ENCODE measurements at places on chromosomes 12 and 14.
A peak's percentile ranks its signal among the peaks of the same experiment; 100 is the strongest.

GRCh38 chr14:100825713-100826331, at the start of gene MEG3:
MEG3 (plus strand) TSS chr14:100826118.
- no peak for DNase-seq

- DNase-seq, result no peak
Measured at GRCh38 chr12:31280183-31280582, 45.8 kb downstream of the SINHCAF start.

- DNase-seq, result peak; percentile 44
Measured at GRCh38 chr12:108568338-108569154, 6.2 kb downstream of the ISCU start.

DNA sequence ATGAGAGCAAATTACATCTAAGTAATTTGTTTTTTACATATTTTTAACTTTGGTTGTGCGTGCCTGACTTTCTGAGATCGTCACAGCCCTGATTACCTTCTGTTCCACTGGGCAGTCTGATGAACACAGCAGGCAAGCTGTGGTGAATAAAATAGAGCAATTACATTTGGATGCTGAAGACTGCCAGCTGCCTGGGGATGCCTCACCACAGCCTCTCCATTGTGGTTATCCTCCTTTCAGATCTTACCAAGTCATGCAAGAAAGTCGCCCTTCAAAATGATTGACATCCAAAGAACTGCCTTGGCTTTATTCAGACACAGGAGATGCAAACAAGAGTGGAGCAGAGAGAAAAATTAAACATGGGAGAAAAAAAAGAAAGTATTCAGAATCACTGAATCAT, 456.6 kb upstream of the TMPO start:
- DNase-seq, result no peak

DNA sequence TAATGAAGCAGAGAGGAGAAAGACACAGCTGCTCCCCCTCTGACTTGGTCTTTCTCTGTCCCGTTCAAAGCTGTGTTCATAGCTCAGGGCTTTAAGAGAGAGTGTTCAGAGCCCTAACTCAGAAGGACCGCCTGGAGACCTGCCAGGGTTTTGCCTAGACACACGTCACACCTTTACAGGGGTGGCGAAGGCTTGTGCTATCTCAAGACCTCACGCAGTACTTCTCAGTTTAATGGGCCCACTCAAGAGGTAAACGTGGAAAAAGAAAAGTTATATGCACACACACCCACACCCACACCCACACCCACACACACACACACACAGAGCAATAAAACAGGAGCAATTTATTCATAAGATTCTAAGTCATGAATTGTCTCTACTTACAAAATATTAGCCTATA, 374.3 kb downstream of the C12orf75 start:
- DNase-seq, result no peak

DNA sequence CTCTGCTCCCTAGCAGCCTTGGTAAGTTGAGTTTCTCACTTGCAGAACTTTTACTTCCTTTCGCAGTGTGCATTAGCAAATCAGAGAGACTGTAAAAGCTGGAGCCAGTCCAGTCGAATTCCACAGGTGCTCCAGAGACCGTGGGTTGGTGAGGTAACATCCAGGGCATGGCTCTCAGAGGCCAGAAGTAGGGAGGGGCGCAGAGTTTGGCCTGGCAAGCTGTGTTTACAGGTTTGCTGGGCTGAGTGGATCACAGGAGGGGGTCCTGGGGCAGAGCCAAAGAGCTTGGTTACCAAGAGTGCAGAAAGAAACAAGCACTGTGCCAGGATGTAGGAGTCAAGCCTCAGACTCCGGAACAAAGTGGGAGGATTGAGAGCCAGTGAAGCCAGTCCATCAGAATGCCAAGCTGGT, 10.2 kb upstream of the BHLHE41 start:
- no peak for DNase-seq

DNA sequence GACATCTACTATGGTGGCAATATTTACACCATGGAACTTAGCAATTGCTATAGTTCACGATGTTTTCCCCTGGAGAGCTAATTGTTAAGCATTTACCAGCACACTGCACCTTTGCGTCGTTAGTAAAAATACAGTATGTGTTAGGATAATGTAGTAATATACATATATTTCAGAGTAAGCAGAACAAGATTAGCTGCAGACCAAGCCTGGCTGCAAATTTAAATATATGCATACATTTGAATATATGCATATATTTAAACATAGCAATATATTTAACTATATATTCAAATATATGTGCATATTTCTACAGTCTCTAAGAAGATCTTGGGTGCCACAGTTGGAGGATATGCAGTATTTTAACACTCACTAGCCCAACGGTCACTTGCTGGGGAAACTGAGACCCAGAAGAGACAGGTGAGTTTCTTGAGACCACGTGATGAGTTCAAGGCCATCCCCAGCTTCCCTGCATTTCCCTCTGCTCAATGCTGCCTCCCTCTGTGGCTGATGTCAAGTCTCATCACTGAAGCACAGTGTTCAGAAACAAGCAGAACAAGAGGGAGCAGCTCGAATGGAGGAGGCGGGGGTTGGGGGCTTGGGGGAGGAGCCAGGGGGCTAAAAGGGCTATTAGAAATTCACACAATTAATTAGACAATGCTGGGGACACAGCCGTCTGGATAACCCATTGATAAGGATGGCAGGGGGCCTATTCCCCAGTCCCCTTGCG, 708.0 kb downstream of the MED13L start:
- DNase-seq, result no peak

DNA sequence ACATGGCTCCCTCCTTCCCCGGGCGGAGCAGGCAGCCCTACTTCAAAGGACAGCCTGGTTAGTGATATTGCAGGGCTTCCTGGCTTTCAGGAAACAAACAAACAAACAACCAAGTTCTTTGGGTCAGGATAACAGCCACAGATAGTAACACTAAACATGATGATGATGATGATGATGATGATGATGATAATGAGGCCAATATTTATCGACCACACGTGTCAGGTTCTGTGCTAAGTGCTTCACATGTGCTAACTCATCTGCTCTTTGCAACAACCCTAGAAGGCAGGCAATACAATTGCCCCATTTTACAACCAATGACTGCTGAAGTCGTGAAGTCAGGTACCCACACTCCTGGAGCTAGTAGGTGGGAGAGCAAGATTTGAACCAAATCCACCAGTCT, 44.1 kb upstream of the TBX5 start:
- DNase-seq, result no peak

DNA sequence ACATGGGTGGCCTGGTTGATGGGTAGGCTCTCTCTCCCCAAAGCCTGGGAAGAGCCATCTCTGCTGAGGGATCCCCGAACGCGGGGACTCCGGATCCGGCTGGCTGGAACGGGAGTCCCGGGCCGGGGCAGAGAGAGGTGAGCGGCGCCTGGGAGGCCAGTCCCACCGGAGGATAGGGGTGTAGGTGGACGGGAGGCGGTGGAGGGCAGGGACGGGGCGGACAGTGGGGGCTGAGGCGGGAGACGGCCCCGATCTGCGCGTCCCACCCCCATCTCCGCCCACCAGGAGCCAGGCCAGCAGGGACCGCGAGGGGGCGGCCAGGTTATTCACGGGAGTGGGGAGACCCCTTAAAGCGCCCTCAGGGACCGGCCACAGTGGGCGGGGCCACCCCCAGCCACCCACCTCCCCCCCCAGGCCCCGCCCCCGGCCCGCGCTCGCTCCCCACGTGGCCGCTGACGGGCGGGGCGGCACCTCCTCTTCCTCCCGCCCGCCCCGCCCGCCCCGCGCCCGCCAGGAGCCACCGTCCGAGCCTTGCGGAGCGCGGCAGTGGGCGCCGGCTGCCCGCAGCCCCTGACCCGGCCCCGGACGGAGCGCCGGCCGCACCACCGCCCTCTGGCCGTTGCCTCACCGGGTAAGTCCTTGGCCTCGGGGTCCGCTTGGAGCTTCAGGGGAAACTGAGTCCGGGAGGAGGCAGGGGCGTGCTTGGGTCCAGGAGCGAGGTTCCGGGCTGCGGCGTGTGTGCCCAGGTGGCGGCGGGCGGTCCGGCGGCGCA, at the start of gene INF2:
Gene INF2, plus strand, starts transcription at position 510 of the 772 bp plus-strand sequence. CDS start 11,748 bp downstream, outside the sequence.
- DNase-seq, result peak; percentile 49

DNA sequence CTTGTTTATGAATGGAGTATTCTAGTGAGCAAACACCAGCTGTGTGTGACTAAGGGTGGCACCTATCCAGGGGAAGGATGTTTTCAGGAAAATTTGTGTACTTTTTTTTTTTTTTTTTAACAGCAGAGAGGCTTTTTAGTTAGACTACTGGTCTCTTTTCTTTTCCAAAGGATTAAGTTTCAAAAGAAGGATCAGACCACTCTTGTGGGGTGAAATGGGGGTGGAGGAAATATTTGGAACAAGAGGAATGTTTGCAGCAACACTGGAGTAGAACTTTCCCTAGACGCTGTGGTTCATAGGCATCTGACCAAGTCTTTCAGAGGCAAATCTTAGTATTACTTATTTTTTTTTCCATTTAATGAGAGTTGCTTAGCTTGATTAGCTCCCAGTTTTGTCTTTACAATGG, 21.1 kb downstream of the NUBPL start:
- no peak for DNase-seq

GRCh38 chr14:60206837-60207533, 41.8 kb upstream of the DHRS7 start:
- no peak for DNase-seq

GRCh38 chr12:3571724-3572123, 80.7 kb downstream of the PRMT8 start:
- no peak for DNase-seq

- DNase-seq, result no peak
Measured at GRCh38 chr14:61836184-61836583, 74.0 kb downstream of the SNAPC1 start.

DNA sequence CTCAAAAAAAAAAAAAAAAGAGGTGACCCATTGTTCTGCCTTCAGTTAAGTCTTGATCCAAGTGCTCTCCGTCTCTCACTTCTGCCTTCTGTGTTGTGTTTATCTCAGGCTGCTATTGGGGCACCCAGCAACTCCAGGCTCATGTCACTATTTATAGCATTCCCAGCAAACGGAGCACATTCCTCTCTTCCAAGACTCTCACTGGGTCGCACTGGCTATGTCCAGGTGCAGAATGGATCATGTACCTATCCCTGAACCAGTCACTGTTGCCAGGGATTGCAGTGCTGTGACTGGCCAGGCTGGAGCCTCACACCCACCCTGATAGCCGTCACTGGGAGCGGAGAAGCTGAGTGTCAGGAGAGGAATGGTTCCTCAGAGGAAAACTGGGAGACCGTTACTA, 31.2 kb downstream of the RHOF start:
- DNase-seq, result no peak

DNA sequence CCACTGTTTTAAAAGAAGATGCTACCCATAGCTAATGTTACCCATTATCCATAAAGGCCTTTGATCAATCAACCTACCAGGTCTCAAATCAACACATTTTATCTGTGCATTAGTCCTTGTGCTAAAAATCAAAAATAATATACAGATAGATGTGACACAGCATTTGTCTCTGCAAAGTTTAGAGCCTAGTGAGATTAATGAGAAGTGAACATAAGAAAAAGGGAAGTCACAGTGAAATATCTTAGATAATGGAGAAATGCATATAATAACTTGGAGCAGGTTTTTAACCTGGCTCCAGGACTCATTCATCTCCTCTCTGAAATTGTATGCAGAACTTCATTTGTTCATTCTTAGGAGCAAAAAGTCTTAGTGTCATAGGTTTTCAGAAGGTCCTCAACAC, 7.2 kb downstream of the PDE3A start:
- no peak for DNase-seq

DNA sequence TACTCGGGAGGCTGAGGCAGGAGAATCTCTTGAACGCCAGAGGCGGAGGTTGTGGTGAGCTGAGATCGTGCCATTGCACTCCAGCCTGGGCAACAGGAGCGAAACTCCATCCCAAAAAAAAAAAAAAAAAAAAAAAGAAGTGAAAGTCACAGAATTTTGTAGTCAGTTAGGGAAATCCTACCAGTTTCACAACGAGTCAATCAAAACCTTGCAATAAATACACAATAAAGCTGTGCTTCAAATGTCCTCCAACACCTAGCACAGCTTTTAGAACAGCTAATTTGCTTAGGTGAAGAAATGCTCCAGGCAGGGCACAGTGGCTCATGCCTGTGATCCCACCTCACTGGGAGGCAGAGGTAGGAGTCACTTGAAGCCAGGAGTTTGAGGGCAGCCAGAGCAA, 112.8 kb upstream of the ATF7IP start:
- no peak for DNase-seq

DNA sequence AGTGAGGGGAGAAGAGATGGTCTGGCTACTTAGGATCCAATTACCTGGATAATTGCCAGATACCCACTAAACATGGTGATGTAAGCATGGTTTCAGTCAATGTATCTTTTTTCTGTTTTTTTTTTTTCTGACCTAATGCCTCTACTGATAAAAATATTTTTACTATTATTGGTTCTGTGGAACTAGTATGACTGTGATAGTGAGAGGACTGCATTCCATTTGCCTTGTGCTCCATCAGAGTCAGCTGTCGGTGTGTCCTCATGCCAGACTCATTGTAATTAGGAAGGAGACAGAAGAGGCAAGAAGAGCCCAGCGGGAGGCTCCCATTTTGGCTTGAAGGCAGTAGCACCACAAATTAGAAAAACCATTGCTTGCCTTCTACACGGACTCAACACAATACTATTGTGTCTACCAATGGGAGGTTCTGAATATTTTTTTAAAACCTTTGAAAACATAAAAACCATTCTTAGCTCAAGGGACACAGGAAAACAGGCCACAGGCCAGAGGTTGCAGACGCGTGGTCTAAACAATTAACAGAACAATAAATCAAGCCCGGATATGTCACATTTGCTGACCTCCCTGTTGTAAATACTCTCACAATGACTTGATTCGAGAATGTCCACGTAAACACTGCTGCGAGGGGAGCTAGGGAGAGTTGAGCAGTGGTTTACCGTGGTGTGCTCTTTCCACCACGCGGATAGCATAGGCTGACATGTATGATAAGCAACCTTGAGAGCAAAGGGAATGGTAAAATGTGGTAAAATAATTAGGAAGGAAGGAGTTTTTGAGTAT, 13.5 kb upstream of the DCP1B start:
- no peak for DNase-seq

DNA sequence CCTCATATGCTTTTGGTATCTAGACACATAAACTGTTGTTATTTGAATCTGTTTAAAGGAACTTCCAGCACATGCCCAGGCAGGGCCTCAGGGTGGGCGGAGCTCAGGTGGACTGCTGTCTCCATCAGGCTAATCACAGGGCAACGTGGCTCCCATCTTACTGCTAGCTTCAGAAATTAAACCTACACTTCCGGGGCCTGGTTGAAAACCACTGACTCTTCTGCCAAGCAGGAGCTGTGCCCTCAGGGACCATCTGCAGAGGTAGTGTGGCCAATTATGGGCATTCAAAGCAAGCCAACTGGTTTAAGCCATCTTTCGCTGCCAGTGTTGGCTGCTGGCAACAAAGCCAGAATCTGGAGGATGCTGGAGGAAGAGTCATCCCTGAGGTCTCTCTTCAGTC, 97.5 kb downstream of the TMX1 start:
- no peak for DNase-seq

- no peak for DNase-seq
Measured at GRCh38 chr12:122420471-122421162, 1.9 kb downstream of the CLIP1 start.

GRCh38 chr12:50542448-50542847, 37.7 kb downstream of the DIP2B start:
- DNase-seq, result no peak

DNA sequence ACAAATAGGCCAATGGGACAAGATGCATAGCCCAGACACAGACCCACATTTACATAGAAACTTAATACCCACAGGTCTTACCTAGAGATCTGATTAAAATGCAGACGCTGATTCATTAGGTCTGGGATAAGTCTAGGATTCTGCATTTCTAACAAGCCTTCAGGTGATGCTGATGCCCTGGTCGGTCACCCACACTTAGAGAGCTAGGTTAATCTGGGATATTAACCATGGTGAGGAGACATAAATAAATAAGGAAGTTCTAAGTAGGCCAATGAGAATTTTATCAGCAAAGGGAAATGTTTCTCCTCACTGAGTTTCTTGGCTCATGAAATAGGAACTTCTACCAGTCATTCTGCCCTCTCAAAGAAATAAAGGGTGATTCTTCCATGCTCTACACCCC, 120.1 kb downstream of the BMP4 start:
- no peak for DNase-seq
